ENCODE measurements at places on chromosomes 11 and 22.

GRCh38 chr11:104836691-104837090, 61.6 kb downstream of the CASP12 start:
- DNase-seq = no peak

- DNase-seq = no peak
These were observed 22.4 kb downstream of the B3GAT1 start for GRCh38 chr11:134389464-134390180.

- DNase-seq = no peak
These were observed 23.9 kb upstream of the CCDC179 start for GRCh38 chr11:22884217-22884616.

DNA sequence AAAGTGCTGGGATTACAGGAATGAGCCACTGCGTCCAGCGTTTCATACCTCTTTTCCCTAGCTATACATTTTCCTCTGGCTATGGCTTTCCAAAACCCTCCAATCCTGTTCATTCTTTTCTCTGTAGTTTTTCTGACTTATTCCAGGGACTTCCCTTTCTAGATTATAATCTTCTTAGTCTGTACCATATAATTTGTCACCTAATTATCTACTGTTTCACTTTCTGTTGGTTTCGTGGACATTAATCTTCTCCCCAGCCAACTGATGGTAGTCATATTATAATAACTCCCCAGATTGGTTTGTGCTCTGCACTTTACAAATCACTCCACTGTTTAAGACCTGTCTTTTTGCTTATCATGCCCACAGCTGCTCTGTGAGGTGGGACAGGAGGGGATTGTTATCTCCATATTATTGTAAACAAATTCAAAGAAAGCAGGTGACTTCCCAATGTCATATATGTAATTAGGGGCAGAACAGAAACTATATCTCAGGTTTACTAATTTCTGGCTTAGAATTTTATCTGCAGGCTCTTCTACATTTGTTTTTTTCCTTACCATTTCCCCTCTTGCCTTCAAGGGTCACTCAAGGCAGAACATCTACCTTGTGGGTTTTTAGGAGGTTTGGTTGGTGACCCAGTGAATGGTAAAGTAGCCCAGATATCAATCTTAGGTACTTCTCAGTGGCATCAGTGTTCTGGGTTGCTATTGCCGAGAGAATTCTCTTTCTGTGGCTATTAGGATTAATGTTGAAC, 23.9 kb downstream of the STIM1 start:
- no peak for DNase-seq

DNA sequence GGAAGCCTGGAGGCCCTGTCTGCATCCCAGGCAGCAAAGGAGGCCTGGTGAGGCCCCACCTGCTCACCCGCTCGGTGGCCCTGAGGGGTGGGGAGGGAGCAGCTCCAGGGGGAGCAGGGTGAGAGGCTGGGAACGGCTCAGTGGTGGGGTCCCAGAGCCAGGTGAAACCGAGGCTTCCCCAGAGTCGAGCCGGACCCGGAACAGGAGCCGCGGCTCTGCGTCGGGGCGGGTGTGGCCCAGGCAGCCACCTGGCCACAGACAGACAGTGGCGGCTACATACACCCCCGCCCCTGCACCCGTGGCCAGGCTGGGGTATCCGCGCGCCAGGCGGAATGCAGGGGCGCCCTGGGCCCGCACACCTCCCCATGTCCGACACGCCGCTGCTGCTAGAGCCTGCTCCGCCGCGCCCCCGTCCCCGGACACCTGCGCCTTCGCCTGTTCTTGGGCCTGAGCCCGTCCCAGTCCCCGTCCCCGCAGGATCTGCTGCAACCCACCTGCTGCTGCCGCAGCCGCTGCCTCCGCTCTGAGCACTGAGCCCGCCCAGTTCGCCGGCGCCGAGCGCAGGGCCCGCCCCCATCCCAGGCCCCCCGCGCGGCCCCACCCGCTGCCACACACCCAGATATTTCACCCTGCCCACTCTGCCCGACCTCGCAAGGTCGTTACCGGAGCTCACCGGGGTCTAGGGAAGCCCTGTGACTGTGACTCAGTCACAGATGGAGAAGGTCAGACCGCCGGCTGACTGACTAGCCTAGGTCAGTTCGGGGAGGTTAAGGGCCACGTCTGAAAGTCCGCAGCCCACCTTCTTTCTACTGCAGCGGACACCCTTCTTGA, at the start of gene SLC7A4:
SLC7A4 (minus strand) TSS at position 525 of the 831 bp plus-strand sequence. CDS start 749 bp downstream, outside the sequence.
- no peak for DNase-seq

GRCh38 chr22:41411021-41411851, 29.5 kb downstream of the TEF start:
- DNase-seq = no peak

- no peak for DNase-seq
These were observed 19.8 kb downstream of the TTC12 start for GRCh38 chr11:113334183-113334582.

GRCh38 chr11:3849297-3849874, 6.1 kb upstream of the STIM1 start:
- DNase-seq = no peak

DNA sequence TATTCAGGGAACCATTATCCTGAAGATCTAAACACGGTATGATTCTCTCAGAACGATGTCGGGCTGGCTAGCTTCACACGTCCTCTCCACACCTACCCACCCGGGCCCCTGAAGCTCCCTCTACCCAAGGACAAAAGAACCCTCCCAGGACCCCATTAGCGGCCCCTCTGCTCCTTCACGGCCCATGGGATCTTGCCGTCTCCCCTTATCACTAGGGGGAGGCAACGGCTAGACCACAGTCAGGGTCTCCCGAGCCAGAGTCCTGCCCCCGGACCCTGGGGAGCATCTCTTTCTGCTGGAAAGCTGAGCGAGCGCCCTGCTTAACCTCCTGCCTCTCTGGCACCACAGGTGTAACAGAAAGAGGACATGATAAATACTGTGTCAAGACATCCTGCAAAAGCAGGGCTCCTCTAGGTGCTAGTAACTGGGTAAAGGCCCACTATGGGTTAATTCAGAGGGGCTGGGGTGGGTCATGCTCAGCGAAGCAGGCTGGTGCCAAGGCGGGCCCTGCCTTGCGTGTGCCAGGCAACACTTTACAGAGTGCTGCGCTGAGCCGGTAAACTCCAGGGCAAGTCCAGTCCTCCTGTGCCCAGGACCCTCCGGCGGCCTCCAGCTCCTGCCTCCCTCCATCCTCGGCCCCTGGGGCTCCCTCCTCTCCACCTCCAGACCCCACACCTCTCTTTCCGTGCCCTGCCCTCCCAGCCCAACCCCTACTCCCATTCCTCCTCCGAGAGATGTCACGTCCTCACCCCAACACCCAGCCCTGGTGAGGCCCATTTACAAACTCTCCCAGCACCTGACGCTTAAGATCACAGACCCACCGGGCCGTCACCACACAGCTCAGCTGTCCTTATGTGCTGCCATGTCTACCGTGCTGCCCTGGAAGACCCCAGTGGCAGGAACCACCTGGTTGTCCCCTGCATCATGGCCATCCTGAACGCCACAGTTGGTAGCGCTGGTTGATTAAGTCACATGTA, 3.0 kb downstream of the TOLLIP start:
- DNase-seq = no peak

DNA sequence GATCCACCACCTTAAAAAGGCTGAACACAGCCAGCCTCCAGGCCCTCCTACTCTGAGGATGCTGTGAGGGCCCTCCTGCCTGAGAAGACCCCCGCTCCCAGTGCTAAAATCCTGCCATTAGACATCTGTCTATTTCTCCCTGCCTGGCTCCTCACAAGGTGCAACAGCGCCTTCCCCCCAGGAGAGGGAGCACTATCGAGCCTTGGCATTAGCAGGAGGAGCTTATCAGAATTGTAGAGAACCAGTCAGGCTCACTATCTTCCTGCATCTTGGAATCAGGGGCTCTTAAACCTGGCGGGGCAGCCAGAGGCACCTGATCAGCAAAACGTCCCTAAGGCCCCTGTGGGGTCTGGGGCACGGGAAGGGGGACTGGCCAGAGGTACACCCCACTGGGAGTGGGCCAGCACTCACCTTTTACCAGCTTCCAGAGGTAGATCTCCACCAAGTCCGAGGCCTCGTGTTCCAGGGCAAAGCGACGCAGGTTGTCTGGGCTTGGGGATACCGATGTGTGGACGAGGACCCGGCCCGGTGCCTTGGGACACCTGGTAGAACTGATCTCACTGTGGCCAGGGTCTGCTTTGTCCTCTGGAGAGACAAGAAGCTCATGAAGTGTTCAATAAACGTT, 28.7 kb downstream of the CHRDL2 start:
- DNase-seq = peak; percentile 8

DNA sequence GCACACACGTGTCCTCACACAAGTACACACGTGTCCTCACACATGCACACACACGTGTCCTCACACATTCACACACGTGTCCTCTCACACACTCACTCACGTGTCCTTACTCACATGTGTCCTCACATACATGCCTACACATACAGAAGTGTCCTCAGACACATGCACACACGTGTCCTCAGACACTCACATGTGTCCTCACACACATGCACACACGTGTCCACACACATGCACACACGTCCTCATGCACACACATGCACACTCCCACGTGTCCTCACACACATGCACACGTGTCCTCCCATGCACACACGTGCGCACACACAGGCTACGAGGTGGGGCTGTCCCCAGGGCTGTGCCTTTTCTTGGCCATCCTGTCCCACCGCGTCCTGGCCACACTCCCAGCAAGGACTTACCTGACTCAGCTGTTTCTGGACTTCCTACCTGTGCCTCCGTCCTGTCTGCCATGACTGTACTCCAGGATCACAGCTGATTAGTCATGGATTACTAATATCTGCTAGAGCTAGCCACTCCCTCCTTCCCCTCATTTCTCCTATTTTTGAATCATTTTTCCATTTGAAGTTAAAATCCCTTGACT, 990.2 kb downstream of the BRD1 start:
- DNase-seq = no peak

- no peak for DNase-seq
These were observed 1154.2 kb upstream of the TENM4 start for GRCh38 chr11:80595011-80595410.

DNA sequence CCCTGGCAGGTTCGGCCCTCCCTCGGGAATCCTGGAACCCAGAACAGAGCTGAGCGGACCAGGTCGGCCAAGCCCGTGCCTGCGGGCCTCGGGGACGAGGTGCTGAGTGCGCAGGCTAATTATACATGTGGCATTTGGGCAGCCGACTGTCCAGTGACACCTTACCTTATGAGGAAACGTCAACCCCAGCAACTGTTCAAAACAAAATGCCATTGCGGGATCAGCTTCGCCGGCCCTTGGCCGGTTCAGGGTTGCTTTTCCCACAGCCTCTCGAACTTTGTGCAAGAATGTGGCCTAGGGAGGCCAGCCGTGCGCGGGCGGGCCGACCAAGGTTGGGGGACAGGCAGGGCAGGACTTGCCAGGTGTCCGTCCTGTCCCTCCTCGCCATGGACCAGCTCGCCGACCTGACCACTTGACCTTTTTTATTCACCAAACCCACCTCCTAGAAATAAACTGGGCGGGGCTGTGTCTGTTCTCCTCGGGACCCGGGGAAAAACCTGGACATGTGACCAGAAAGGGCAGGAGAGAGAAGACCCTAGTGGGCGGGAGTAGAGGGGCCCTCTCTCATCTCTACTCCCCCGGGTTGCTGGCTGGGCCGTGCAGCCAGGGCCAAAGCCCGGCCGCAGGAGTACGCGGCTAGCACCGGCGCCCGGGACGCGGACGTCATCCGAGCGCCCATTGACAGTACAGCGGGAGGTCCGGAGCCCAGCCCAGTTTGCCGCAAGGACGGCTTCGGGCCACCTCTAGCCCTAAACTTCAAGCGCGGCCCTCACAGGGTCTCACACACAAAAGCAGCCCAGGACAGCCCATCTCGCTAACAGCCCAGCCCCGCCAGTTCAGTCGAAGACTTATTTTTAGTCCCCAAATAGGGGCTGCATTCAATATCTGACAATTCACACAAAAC, 134.3 kb upstream of the C11orf58 start:
- DNase-seq = no peak

DNA sequence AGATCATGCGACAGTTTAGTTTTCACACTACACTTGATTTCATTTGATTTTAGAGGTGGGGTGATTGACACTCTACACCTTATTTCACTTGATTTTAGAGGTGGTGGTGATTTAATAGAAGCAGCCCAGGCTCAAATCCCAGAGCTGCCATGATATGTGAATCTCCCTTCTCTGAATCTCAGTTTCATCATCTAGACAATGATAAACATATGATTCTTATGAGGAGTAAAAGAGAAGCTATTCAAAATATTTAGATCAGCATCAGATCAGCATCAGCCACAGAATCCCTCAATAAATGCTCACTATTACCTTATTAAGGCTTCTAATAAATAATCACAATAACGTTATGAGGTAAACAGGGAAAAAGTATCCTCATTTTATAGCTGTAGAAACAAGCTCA, 98.8 kb downstream of the MSANTD4 start:
- no peak for DNase-seq

GRCh38 chr22:20786536-20786979, 12.6 kb downstream of the SERPIND1 start:
- DNase-seq = no peak

DNA sequence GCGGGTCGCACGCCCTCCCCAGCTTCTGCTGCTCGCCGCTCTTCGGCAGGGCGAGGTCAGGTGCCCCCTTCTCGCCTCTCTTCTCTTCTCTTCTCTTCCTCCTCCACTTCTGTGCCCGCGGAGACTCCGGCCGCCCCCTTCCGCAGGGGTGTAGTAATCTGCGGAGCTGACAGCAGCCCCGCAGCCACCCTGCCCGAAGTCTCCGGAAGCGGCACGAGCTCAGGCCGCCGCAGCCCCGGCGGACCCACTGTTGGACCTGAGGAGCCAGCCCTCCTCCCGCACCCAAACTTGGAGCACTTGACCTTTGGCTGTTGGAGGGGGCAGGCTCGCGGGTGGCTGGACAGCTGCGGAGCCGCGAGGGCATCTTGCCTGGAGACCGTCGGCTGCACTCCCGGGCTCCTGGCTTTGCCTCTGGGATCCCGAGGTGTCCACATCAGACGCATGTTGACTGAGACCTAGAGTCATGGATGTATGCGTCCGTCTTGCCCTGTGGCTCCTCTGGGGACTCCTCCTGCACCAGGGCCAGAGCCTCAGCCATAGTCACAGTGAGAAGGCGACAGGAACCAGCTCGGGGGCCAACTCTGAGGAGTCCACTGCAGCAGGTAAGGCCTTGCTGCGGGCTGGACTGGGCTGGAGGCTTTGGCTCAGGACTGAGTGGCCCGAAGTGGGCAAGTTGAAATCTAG, 486 bp downstream of the STIM1 start:
- DNase-seq = no peak

DNA sequence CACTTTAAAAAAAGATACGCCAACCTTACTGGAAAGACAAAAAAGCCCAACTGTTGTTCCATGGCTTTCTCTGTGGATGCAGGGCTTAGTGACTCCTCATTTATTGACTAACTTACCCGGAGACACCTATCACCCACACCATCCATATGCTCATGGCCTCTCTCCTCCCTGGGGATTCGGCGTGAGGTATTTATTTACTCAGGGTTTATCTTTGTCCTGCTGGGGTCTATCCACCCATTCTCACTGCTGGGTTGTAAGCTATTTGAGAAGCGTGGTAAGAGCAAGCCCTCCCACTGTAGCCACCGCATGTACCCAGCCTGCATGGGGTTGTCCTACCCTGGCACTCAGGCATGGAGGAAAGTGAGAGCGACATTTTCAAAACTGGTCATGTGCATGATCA, 93.6 kb downstream of the NELL1 start:
- no peak for DNase-seq

- no peak for DNase-seq
These were observed 11.9 kb upstream of the NARS2 start for GRCh38 chr11:78586452-78587046.

All from stimulated activated CD8-positive, alpha-beta memory T cell treated with anti-CD3 and anti-CD28 coated beads, Interleukin-2, amount 100 ng/mL, for 1 hour (primary cell).